ENCODE measurements at places on chromosomes 7 and 10. TPM values are rescaled to one million over a fixed set of nuclear protein-coding genes. Genes with fewer than 3 reads are reported as not detected.

HNRNPA2B1 gene
- 696 TPM for total RNA-seq

GRCh38 chr10:35412900-35413491 is 76.7 kb downstream of the CCNY start:
- peaks cover 3% of the 10 kb centered on the region for H3K4me1 ChIP-seq
- no peak for DNase-seq
- no peak overlapping the region for H3K27ac ChIP-seq
- no peaks in the 10 kb centered on the region for H3K27me3 ChIP-seq

DNA sequence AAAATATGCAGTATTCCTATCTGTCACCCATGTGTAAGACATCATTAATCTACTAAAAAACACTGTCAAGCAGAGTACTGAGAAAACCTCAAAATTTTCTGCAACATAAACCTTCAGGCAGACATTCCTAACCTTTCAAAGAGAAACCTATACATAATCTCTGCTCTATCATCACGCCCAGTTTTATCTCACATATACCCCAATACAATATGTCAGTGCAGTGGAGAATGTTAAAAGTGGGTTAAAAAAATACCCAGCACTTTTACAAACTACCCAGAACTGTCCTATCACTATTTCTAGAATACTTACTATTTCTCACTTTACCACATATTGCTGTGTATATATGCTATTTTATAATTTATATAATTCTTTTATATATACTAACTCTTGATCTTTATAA is 922.0 kb upstream of the SORCS1 start:
- no peaks in the 10 kb centered on the region for H3K36me3 ChIP-seq
- H3K4me3 ChIP-seq, result no peak overlapping the region
- H3K27ac ChIP-seq, result no peak overlapping the region
- DNase-seq, result no peak
- H3K27me3 ChIP-seq, result no peaks in the 10 kb centered on the region

EPDR1 gene
- 0.35 TPM for total RNA-seq

KCNH2 gene
- total RNA-seq, result 0.38 TPM

GRCh38 chr10:27242473-27242950 is 1.9 kb upstream of the ACBD5 start:
- H3K27me3 ChIP-seq, result no peaks in the 10 kb centered on the region
- H3K36me3 ChIP-seq, result peaks cover 15% of the 10 kb centered on the region
- peak overlapping the region; percentile 89 for H3K4me3 ChIP-seq
- no peak for DNase-seq
- peak overlapping the region; percentile 98 for H3K27ac ChIP-seq

GIMAP1 gene
- total RNA-seq, result 18.8 TPM

PLAC9 gene
- not detected for total RNA-seq

DNA sequence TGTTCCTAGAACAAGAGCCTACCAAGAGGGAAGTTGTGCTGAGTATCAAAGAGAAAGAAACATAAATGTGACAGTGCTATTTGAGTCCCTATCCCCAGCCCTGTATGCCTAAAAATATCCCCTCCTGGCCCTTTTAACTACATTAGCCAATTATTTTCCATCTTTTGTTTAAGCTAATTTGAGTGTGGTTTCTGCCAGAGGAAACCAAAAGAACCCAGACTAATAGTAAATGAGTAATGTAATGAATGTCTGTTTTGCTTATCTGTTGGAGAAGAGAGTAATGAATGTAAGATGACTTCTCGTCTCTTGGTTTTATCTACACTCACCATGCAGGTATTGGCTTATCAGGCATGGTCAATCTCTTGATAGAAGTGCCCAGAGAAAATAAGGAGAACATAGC is 134.4 kb upstream of the CDK1 start:
- DNase-seq, result no peak
- H3K36me3 ChIP-seq, result no peaks in the 10 kb centered on the region
- H3K4me1 ChIP-seq, result peaks cover 6% of the 10 kb centered on the region
- no peak overlapping the region for H3K4me3 ChIP-seq

KLF14 gene
- not detected for total RNA-seq

DNA sequence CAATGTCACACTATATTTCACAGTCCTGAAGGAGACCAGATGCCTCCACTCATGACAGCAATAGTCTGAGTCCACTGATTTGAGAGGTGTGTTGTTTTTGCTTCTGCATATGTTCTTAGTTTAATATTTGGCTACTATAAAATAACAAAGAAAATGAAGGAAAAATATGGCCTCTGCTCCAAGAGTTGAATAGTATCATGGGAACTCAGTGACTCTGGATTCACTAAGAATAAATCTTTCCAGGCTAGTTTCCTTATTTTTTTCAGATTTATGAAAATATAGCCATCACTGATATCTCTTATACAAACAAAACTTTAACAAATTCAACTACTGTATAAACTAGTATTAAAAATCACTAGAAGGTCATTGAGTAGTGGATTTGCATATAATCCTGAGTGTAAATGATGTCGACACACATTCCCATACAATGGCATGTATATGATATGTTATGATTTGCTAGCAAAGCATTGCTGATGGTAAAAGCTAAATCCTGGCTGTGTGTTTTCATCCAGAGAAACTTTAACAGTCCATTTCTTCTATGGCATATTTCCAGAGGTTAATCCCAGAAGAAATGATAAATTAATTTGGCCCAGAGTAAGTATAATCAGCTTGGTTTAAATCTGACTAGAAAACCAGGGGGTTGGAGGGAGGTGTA is 66.0 kb upstream of the VIPR2 start:
- no peak overlapping the region for H3K27ac ChIP-seq
- H3K27me3 ChIP-seq, result no peaks in the 10 kb centered on the region
- no peaks in the 10 kb centered on the region for H3K36me3 ChIP-seq
- no peak overlapping the region for H3K4me3 ChIP-seq
- peaks cover 4% of the 10 kb centered on the region for H3K4me1 ChIP-seq
- DNase-seq, result no peak

ACSL5 gene
- 55.1 TPM for total RNA-seq

DNA sequence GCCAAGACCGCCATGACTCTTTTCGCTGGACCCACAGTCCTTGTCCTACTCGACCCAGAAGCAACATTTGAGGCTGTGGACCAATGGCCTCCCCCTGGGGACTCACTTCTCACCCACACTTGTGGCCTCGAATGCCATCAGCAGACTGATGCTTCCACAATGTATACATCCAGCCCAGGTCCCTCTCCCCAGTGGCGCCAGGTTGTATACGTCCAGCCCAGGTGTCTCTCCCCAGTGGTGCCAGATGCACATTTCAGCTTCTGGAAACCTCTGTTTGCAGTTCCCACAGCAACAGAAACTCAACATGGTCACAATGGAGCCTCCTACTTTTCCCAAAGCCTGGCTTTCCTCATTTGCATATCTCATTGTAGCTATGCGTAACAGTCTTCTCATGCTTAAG is 210.5 kb upstream of the RNF32 start:
- peaks cover 5% of the 10 kb centered on the region for H3K27me3 ChIP-seq
- no peak overlapping the region for H3K27ac ChIP-seq
- no peaks in the 10 kb centered on the region for H3K36me3 ChIP-seq
- no peak for DNase-seq
- no peak overlapping the region for H3K4me3 ChIP-seq

DNA sequence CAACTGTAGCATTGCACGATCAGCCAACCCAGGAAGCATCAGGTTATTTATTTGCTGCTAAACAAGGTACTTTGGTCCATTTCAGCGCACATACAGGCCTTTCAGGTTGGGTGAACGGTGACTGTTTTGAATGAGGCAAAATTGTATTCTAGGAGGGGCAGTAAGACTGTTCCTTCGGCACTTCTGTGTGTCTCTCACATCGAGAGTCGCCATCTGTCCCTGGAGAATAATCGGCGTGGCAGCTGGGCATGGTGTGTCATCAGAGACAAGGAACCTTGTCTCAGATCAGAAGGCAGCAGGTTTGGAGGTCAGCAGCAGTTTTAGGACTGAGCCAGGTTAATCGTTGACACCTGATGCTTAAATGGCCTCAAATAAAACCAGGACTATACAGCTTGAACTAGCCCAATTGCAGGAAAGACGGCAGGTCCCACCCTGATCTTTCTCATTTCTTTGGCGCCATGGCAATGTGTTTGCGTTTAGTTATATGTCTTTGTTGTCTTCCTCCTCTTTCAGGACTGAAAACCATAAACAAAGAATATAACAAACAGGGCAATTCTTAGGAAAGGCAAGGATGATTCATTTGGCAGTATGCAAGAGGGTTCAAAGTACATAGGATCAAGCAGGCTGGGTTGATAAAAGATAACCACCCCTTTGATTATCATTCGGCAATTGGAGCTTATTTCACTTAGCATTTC is 92.0 kb upstream of the PRR15 start:
- H3K27me3 ChIP-seq, result no peaks in the 10 kb centered on the region
- H3K4me3 ChIP-seq, result no peak overlapping the region
- no peak overlapping the region for H3K27ac ChIP-seq
- no peak for DNase-seq

- H3K36me3 ChIP-seq, result no peaks in the 10 kb centered on the region
- no peak overlapping the region for H3K4me3 ChIP-seq
- no peak overlapping the region for H3K27ac ChIP-seq
- H3K27me3 ChIP-seq, result peaks cover 13% of the 10 kb centered on the region
Observed at GRCh38 chr10:10785627-10786026, 232.0 kb upstream of the CELF2 start.

DNA sequence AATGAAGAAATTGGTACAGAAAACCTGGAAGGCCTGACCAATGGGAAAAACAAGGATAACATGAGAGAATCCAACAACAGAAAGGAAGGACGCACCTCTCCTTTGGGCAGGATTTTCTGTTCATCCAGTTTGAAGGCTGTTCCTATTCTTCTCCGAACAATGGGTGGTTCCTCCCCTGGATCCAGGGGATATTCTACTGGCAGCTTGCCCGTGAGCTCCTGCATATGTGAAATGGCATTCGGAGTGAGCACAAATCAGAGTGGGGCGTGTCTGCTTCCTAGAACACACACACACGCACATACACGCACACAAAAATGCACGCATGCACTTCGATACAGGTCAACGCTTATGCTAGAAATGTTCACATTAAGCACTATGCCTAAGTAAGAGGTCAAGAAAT is 83.5 kb downstream of the PRPF18 start:
- DNase-seq, result no peak
- H3K4me1 ChIP-seq, result no peaks in the 10 kb centered on the region
- no peak overlapping the region for H3K4me3 ChIP-seq
- no peaks in the 10 kb centered on the region for H3K36me3 ChIP-seq
- no peak overlapping the region for H3K27ac ChIP-seq

VWDE gene
- total RNA-seq, result 5.2 TPM

DNA sequence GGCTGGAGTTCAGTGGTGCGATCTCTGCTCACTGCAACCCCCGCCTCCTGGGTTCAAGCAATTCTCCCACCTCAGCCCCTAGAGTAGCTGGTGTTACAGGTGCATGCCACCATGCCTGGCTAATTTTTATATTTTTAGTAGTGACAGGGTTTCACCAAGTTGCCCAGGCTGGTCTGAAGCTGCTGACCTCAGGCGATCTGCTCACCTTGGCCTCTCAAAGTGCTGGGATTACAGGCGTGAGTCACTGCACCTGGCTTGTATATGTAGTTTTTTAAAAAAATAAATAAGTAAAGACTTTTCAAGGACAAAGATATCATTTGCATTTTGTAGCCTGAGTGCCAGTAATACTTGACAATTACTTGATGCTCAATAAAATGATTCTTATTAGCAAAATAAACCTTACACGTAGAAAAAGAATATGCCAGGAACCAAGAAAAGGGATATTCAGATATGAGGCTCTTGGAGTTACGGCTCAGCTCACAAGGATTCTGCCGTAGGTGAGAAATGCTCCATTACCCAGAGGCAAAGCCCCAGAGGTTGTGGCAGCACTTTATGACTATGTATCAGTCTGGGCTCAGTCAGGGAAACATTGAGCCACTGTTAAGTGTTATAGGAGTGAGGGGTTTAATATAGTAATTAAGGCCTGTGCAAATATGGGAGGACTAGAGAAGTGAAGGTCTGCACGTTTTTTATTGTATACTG is 98.5 kb downstream of the TPST1 start:
- no peaks in the 10 kb centered on the region for H3K4me1 ChIP-seq
- no peak for DNase-seq
- peaks cover 2% of the 10 kb centered on the region for H3K27me3 ChIP-seq
- H3K4me3 ChIP-seq, result no peak overlapping the region

MKI67 gene
- 272 TPM for total RNA-seq

GRCh38 chr10:122132882-122133565 is 138.1 kb upstream of the BTBD16 start:
- H3K4me1 ChIP-seq, result no peaks in the 10 kb centered on the region
- no peak overlapping the region for H3K27ac ChIP-seq
- no peaks in the 10 kb centered on the region for H3K27me3 ChIP-seq
- no peak for DNase-seq
- H3K36me3 ChIP-seq, result no peaks in the 10 kb centered on the region
- H3K4me3 ChIP-seq, result no peak overlapping the region

DNA sequence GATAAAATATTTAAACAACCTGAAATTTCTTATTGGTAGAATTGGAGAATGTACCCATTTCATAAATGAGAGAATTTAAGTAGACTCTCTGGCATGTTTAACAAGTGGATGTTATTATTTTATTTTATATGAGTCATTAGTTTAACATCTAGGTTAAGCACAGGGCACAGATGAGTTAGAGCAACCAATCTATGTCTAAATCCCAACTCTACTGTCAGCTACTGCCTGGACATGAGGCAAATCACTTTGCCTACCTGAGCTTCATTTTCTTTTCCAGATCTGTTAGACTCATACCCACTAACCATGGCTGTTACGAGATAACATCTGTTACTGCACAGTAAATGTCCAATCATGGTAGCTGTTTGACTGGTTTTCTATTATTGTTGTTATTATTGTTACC is 251.1 kb downstream of the INHBA start:
- H3K4me3 ChIP-seq, result no peak overlapping the region
- DNase-seq, result no peak
- H3K4me1 ChIP-seq, result no peaks in the 10 kb centered on the region

DNA sequence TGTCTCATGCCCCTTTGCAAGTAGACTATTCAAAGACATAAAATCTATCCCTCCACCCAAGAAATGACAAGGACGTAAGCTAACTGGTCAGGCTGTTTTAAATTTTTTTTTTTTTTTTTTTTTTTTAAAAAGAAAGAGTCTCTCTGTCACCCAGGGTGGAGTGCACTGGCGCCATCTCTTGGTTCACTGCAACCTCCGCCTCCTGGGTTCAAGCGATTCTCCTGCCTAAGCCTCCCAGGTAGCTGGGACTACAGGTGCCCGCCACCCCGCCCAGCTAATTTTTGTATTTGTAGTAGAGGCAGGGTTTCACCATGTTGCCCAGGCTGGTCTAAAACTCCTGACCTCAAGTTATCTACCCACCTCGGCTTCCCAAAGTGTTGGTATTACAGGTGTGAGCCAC is 11.2 kb downstream of the TRA2A start:
- DNase-seq, result no peak
- H3K27me3 ChIP-seq, result no peaks in the 10 kb centered on the region
- H3K4me1 ChIP-seq, result peaks cover 38% of the 10 kb centered on the region
- H3K36me3 ChIP-seq, result peaks cover 72% of the 10 kb centered on the region

GRCh38 chr10:103651783-103652476 is 158.4 kb downstream of the NEURL1 start:
- H3K27me3 ChIP-seq, result no peaks in the 10 kb centered on the region
- H3K27ac ChIP-seq, result no peak overlapping the region
- H3K36me3 ChIP-seq, result peaks cover 9% of the 10 kb centered on the region
- no peak for DNase-seq
- peaks cover 9% of the 10 kb centered on the region for H3K4me1 ChIP-seq

CALD1 gene
- 0.63 TPM for total RNA-seq

PRSS2 gene
- not detected for total RNA-seq

- H3K36me3 ChIP-seq, result no peaks in the 10 kb centered on the region
- DNase-seq, result no peak
- H3K27me3 ChIP-seq, result peaks cover 4% of the 10 kb centered on the region
- H3K4me3 ChIP-seq, result no peak overlapping the region
Observed at GRCh38 chr7:121449735-121450240, 53.7 kb upstream of the FAM3C start.

Measured in activated CD4-positive, alpha-beta memory T cell treated with anti-CD3 and anti-CD28 coated beads, Interleukin-2, amount 10 ng/mL, durations not matched to agents 7 days and 5 days (primary cell).